Activated CD8-positive, alpha-beta memory T cell treated with anti-CD3 and anti-CD28 coated beads, Interleukin-2, amount 10 ng/mL, durations not matched to agents 7 days and 5 days (primary cell): ENCODE measurements at places on chromosomes 12 and 14.

GRCh38 chr12:57498132-57498502, 10.2 kb downstream of the MARS1 start:
- H3K27ac ChIP-seq: no peak overlapping the region
- DNase-seq: no peak
- peaks cover 63% of the 10 kb centered on the region for H3K36me3 ChIP-seq
- no peak overlapping the region for H3K4me3 ChIP-seq

GRCh38 chr14:97709552-97709951, 912.4 kb downstream of the VRK1 start:
- no peaks in the 10 kb centered on the region for H3K27me3 ChIP-seq
- peak overlapping the region; percentile 75 for H3K27ac ChIP-seq
- peak; percentile 82 for DNase-seq
- peaks cover 73% of the 10 kb centered on the region for H3K4me1 ChIP-seq
- H3K4me3 ChIP-seq: peak overlapping the region; percentile 18
- H3K36me3 ChIP-seq: peaks cover 1% of the 10 kb centered on the region

DNA sequence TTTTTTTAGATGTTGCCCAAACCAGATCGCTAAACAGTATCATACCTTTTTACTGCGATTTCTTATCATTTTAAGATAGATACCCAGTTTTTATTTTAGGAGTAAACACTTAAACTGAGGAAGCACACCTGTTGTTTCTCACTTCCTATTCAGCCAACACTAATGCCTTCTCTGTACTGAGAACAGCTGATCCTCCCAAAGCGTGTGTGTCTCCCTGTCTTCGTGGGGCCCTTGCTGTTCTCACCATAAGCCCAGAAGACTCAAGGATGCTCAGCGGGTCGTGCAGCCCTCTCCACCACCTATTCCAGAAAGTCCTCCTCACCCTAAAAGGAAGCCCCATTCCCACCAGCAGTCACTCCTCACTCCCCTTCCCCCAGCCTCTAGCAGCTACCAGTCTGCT, 14.8 kb downstream of the PPP2R5C start:
- peaks cover 6% of the 10 kb centered on the region for H3K27me3 ChIP-seq
- H3K27ac ChIP-seq: no peak overlapping the region
- H3K36me3 ChIP-seq: peaks cover 2% of the 10 kb centered on the region
- no peak overlapping the region for H3K4me3 ChIP-seq
- no peak for DNase-seq
- H3K4me1 ChIP-seq: peaks cover 10% of the 10 kb centered on the region

GRCh38 chr14:71396050-71396677, 488.9 kb downstream of the PCNX1 start:
- H3K27me3 ChIP-seq: no peaks in the 10 kb centered on the region
- no peak for DNase-seq
- peaks cover 38% of the 10 kb centered on the region for H3K4me1 ChIP-seq
- peaks cover 8% of the 10 kb centered on the region for H3K36me3 ChIP-seq
- H3K27ac ChIP-seq: no peak overlapping the region

GRCh38 chr12:104699489-104700190, 242.9 kb downstream of the CHST11 start:
- H3K27me3 ChIP-seq: no peaks in the 10 kb centered on the region
- H3K36me3 ChIP-seq: peaks cover 21% of the 10 kb centered on the region
- H3K27ac ChIP-seq: peak overlapping the region; percentile 52
- no peak for DNase-seq
- H3K4me3 ChIP-seq: no peak overlapping the region

DNA sequence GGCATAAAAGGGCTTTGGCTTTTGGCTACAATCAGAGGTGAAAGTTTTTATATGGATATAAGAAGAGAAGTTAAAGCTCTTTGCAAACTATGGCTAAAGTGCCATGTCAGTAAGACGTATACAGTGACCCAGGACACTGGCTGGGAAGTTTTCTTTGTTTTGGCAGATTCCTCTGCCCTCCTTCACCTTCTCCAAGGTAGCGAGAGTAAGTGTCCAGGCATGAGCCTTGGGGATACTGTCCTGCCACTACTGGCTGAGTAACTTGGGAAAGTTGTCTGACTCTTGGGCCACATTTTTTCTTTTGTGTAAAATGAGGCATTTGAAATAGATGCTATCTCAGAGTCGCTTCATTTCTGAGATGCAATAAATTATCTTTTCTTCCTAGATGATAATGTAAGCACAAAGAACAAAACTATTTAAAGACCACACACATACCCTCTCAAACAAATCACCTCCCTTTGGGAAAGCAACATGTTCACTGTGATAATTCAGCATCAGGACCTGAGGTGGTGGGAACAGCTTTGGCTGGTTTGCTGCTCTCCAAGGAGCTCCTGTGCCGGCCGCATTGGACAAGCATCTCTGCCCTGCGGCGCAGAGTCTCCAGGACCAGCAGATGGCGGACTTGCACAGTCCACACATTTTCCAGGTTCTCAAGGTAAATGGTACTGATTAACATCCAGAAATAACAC, 106.3 kb downstream of the PTCSC3 start:
- no peaks in the 10 kb centered on the region for H3K4me1 ChIP-seq
- H3K4me3 ChIP-seq: no peak overlapping the region
- H3K27me3 ChIP-seq: peaks cover 34% of the 10 kb centered on the region
- no peaks in the 10 kb centered on the region for H3K36me3 ChIP-seq
- peak; percentile 59 for DNase-seq

GRCh38 chr14:69848903-69849391, 30.3 kb upstream of the SMOC1 start:
- DNase-seq: no peak
- H3K27me3 ChIP-seq: peaks cover 41% of the 10 kb centered on the region
- H3K4me1 ChIP-seq: no peaks in the 10 kb centered on the region

DNA sequence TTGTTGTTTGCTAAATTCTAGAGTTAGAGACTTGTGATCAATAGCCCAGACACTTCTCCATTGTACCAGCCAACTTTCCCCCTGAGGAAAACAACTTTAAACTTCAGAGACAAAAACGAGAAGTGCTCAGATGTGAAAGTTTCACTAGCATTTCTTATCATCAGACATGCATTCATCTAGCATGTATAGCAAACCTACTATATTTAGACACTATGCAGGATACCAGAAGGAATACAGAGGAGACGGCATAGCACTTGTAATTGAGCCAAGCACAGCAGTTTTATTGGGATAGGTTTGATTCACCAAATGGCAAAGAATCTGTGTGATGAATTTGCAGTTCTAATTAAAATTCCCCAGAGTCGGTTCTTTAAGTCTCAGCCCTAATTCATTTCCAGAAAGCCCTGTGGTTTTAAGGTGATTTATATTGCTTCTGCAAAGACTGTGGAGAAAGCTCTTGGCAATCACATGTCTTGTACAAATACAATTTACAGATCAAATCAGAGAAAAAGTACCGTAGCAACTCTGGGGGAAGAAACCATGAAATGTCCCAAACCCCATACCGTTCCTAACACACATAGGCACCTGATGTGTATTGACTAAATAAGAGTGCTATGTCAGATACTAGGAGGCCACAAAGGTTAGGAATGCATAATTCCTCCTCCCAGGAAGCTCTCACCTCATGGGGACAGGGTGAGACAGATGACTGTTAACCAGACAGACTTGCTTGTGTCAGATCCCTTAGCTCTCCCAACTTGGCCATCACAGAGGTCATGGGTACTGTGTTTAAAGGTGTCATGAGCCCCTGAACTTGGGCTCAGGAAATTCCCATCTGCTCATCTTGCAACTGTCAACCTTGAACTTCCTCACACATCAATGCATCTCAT, 69.6 kb upstream of the KRAS start:
- H3K27me3 ChIP-seq: no peaks in the 10 kb centered on the region
- no peak overlapping the region for H3K27ac ChIP-seq

DNA sequence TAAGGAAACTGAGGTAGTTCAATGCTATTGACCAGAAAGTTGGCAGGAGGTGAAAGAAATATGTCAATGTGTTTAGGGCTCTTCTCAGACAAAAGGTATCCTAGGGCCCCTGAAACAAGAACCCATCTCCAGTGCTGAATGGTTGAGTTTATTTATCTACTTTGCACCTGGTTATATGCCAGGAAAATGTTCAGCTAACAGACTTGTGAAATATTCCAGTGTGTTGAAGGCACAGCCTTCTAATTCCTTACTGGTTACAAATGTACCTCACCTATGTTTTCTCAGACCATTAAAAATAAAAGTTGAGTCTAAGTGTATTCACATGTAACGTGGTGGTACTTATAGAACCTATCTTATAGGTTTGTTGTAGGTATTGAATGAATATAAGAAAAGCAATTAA, 511.7 kb upstream of the SEL1L start:
- no peak overlapping the region for H3K27ac ChIP-seq
- no peaks in the 10 kb centered on the region for H3K27me3 ChIP-seq
- H3K4me1 ChIP-seq: no peaks in the 10 kb centered on the region
- H3K36me3 ChIP-seq: no peaks in the 10 kb centered on the region
- no peak overlapping the region for H3K4me3 ChIP-seq

DNA sequence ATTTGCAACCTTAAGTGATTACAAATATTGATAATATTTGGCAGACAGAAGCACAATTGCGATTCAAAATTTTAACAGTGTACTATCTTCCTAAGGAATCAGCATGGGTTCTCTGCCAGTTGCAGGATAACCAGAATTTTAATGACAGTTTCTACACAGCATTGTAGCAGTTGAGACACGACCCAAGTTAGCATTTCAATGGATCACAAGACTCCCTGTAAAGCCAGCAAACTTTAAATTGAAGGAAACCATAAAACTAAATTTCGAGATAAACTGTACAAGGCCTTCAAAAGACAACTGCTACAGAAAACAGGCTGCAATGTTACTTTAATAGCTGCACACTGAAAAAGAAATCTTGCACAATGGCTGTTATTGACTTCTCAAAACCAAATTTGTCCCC, 154.9 kb downstream of the MED13L start:
- H3K36me3 ChIP-seq: peaks cover 7% of the 10 kb centered on the region
- H3K27ac ChIP-seq: no peak overlapping the region
- H3K4me1 ChIP-seq: peaks cover 36% of the 10 kb centered on the region

- peak overlapping the region; percentile 90 for H3K27ac ChIP-seq
- peaks cover 59% of the 10 kb centered on the region for H3K4me1 ChIP-seq
- H3K4me3 ChIP-seq: peak overlapping the region; percentile 43
- DNase-seq: no peak
- peaks cover 74% of the 10 kb centered on the region for H3K36me3 ChIP-seq
- no peaks in the 10 kb centered on the region for H3K27me3 ChIP-seq
Measured at GRCh38 chr14:20476776-20477175, 7.6 kb downstream of the PNP start.

DNA sequence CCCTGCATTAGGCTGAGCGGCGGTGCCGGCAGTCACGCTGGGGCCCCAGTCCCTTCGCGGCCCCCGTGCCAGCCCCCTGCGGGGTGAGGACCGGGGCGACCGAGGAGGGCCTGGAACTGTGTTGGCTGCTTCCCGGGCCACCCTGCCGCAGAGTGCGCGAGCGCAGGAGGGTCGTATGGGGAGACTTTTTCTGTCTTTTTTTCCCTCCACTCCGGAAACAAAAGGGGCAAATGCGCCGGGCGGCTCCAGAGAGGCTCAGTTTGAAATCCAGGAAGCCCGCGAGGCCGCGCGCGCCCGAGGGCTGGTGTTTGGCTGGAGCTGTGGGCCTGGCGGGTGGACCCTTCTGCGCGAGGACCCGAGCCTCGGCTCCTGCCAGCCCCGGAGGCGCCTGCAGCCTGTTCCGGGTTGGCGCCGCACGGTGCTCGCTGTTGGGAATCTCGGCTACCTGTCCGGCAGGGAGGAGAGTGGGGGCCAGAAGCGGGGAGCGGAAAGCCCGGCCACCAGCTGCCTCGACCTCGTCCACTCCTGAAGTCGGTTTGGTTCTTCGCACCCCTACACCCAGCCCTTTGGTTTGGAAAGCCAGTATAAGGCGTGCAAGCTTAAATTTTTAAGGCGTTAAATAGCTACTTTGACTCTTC, 638 bp downstream of the PLEKHG3 start:
- H3K27me3 ChIP-seq: peaks cover 61% of the 10 kb centered on the region
- peaks cover 65% of the 10 kb centered on the region for H3K4me1 ChIP-seq
- peak overlapping the region; percentile 67 for H3K4me3 ChIP-seq
- H3K27ac ChIP-seq: peak overlapping the region; percentile 47

GRCh38 chr12:58424735-58425392, 483.5 kb downstream of the ATP23 start:
- H3K36me3 ChIP-seq: peaks cover 2% of the 10 kb centered on the region
- H3K27me3 ChIP-seq: peaks cover 21% of the 10 kb centered on the region
- H3K4me3 ChIP-seq: peak overlapping the region; percentile 19
- peaks cover 32% of the 10 kb centered on the region for H3K4me1 ChIP-seq
- H3K27ac ChIP-seq: peak overlapping the region; percentile 89

DNA sequence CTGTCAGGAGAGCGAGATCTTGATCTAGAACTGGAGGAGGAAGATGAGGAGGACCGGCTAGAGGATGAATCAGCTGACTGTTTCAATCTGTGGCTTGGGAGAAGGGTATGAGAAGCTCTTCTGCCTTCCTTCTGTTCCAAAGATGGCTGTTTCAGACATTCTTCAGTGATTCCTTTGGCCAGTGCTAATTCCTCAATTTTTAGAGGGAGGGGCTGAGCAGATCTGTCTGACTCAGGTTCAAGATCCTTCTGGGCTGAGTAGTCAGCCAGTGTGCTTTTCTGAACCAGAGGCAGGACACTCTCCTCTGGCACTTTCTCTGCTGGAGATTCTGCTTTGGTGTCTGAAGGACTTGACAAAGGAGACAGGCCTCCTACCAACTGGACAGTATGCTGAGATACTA, 15.2 kb downstream of the ACIN1 start:
- no peak overlapping the region for H3K27ac ChIP-seq
- no peak for DNase-seq
- H3K4me1 ChIP-seq: peaks cover 2% of the 10 kb centered on the region
- H3K36me3 ChIP-seq: peaks cover 42% of the 10 kb centered on the region
- no peaks in the 10 kb centered on the region for H3K27me3 ChIP-seq

DNA sequence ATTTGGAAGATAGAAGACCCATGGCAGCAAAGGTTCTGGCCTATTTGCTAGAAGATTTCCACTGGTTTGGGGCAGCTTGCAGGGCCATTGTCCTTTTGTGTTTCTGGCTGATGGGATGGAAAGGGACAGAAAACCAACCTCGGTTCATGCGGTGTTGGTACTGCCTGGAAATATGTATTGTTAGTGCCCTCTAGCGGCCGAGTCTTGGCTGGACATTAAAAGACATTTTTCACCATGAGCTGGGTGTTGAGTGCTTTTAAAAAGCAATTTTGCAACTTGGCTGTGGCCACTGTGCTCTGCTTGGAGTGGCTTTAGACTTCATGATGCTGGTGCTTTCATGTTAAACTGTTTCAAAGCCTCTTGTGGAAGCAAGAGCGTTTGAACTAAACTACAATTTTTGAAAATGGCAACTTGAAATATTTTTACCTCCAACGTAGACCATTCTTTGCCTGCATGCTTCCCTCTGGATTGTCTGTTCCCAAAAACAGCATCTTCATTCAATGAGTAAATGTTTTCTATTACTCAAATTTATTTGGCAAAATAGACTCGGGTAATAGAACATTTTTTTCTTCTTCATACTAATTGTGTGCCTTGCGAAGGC, 102.7 kb upstream of the TBX5 start:
- H3K4me3 ChIP-seq: no peak overlapping the region
- H3K27me3 ChIP-seq: peaks cover under 1% of the 10 kb centered on the region
- H3K27ac ChIP-seq: no peak overlapping the region
- DNase-seq: peak; percentile 72

DNA sequence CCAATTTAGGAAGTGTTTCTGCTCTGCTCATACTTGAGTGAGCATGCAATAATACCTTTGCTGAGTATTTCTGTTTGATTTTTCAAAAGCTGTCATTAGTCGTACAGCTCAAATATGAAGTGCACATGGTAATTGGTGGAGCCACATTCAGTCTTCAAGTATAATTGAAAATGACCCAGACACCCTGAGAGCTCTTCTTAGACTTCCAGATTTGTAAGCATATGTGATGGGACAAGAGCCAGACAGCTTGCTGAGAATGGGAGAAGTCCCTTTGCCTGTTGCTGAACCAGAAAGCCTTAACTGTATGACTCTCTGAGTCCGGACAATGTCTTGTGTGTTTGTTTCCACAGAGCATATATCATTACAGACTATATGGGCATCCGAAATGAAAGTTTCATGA, 307.3 kb downstream of the TMEM117 start:
- H3K4me1 ChIP-seq: no peaks in the 10 kb centered on the region
- H3K27me3 ChIP-seq: no peaks in the 10 kb centered on the region
- no peak for DNase-seq
- H3K36me3 ChIP-seq: no peaks in the 10 kb centered on the region
